ENCODE measurements at places on chromosomes 12 and 14. TPM values are rescaled to one million over a fixed set of nuclear protein-coding genes. Genes with fewer than 3 reads are reported as not detected.
A peak's percentile ranks its signal among the peaks of the same experiment; 100 is the strongest.

GRCh38 chr12:127170226-127171180 is 1096.5 kb upstream of the TMEM132C start:
- H3K27ac ChIP-seq: no peak overlapping the region
- H3K36me3 ChIP-seq: no peaks in the 10 kb centered on the region
- DNase-seq: no peak
- no peak overlapping the region for H3K4me3 ChIP-seq
- no peaks in the 10 kb centered on the region for H3K4me1 ChIP-seq
- no peaks in the 10 kb centered on the region for H3K27me3 ChIP-seq

DNA sequence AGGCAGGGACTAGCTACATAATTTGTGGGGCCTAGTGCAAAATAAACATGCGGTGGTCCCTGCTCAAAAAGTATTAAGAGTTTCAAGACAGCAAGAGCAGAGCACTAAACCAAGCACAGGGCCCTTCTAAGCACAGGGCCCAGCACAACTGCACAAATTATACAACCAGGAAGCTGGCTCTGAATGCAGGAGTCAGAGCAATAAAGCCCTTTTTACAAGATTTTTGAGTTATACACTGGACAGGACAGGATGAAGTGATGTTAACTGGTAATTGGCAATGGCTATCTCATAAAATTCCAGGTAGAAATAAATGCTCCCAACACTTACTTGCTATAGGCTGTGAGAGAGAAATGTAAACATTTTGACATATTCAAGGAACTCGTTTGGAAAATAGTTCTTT is 86.2 kb upstream of the GPHB5 start:
- H3K27ac ChIP-seq: peak overlapping the region; percentile 30
- H3K4me3 ChIP-seq: no peak overlapping the region
- DNase-seq: peak; percentile 8
- no peaks in the 10 kb centered on the region for H3K36me3 ChIP-seq

GRCh38 chr14:72254937-72255472 is 322.8 kb downstream of the RGS6 start:
- no peak overlapping the region for H3K4me3 ChIP-seq
- no peak overlapping the region for H3K27ac ChIP-seq
- no peak for DNase-seq
- H3K27me3 ChIP-seq: no peaks in the 10 kb centered on the region
- H3K36me3 ChIP-seq: no peaks in the 10 kb centered on the region

DNA sequence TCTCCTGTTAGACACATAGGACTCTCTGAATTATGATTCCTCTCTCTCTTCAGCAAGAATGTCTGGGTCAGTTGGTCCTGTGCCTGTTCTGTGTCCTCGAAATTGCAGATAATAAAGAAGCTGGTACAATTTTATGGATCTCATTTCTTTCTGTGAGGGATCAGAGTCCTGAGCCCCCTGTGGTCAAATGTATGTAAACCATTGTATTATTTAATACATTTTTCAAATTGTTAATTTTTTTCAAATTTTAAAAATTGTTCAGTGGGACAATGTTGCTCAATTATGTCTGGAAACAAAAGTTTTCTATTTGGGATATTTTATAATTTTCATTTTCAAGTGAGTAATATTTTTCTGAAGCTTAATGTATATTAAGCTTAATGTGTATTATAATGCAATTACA is 513.5 kb downstream of the CCER1 start:
- H3K4me3 ChIP-seq: no peak overlapping the region
- H3K4me1 ChIP-seq: no peaks in the 10 kb centered on the region
- H3K27ac ChIP-seq: no peak overlapping the region
- no peaks in the 10 kb centered on the region for H3K27me3 ChIP-seq
- no peak for DNase-seq

DNA sequence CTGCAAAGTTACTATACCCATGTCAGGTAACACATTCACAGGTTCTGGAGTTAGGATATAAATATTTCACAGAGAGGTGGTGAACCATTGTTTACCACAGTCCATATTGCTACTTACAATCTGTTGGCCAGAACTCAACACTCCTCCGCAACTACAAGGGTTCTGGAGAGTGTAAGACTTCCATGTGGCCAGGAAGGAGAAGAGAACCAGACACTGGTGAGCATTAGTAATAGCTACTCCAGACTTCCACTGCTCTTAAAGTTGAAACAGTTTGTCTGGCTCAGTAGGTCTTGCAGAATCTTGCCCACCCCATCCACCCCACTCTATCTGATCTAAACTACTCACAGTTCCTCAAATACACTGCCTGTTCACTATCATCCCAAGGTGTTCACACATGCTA is 369.6 kb downstream of the DUSP6 start:
- H3K36me3 ChIP-seq: no peaks in the 10 kb centered on the region
- H3K4me1 ChIP-seq: no peaks in the 10 kb centered on the region
- H3K4me3 ChIP-seq: no peak overlapping the region
- no peak for DNase-seq
- H3K27ac ChIP-seq: no peak overlapping the region
- H3K27me3 ChIP-seq: no peaks in the 10 kb centered on the region

- H3K4me1 ChIP-seq: peaks cover 64% of the 10 kb centered on the region
- no peaks in the 10 kb centered on the region for H3K27me3 ChIP-seq
- peak; percentile 4 for DNase-seq
- H3K4me3 ChIP-seq: no peak overlapping the region
- no peaks in the 10 kb centered on the region for H3K36me3 ChIP-seq
Observed at GRCh38 chr14:68782091-68782981, 10.5 kb downstream of the ZFP36L1 start.

- H3K4me1 ChIP-seq: no peaks in the 10 kb centered on the region
- no peaks in the 10 kb centered on the region for H3K27me3 ChIP-seq
- no peaks in the 10 kb centered on the region for H3K36me3 ChIP-seq
- DNase-seq: no peak
Observed at GRCh38 chr12:58564721-58565120, 355.6 kb downstream of the LRIG3 start.

DNA sequence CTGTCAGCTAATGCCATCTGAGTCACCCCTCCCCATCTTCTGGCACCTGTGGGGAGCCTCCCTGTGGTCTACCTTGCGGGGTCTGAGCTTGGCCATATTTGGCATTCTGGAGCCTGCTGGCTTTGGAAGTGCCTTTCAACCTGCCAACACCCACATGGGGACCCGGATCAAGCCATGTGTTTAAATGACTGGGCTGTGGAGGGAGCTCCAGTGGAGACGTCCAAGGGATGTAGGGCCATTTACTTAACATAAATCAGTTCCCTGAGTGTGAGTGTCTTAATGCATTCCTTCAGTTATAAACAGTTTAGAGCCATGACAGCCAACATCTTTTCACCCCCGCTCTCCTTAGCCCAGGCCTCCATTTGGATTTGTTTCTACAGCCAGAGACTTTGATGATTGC is 22.0 kb downstream of the CACNA1C start:
- DNase-seq: no peak
- no peaks in the 10 kb centered on the region for H3K36me3 ChIP-seq
- H3K27me3 ChIP-seq: no peaks in the 10 kb centered on the region
- no peaks in the 10 kb centered on the region for H3K4me1 ChIP-seq
- H3K27ac ChIP-seq: no peak overlapping the region

GRCh38 chr12:54749191-54749818 is 101.1 kb upstream of the DCD start:
- peak; percentile 68 for DNase-seq
- H3K4me1 ChIP-seq: no peaks in the 10 kb centered on the region
- peaks cover 19% of the 10 kb centered on the region for H3K27me3 ChIP-seq

DNA sequence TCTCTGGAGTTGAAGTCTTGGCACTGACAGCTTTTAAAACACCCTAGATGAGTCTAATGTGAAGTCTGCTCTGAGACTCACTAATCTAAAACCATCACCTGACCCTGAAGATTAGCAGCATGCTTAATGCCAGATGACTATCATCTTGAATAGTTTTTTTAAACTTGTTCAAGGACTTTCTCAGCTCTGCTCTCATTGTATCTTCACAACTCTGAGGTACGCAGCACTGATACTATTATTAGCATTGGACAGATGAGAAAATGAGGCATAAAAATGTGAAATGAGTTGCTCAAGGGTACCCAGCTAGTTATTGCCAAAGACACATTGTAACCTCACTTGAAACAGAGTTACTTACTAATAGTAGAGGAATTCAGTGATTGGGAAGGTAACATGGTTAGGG is 4.8 kb downstream of the SLC38A1 start:
- no peaks in the 10 kb centered on the region for H3K36me3 ChIP-seq
- H3K4me3 ChIP-seq: no peak overlapping the region
- peaks cover 55% of the 10 kb centered on the region for H3K4me1 ChIP-seq
- peak overlapping the region; percentile 35 for H3K27ac ChIP-seq
- no peaks in the 10 kb centered on the region for H3K27me3 ChIP-seq
- no peak for DNase-seq

DNA sequence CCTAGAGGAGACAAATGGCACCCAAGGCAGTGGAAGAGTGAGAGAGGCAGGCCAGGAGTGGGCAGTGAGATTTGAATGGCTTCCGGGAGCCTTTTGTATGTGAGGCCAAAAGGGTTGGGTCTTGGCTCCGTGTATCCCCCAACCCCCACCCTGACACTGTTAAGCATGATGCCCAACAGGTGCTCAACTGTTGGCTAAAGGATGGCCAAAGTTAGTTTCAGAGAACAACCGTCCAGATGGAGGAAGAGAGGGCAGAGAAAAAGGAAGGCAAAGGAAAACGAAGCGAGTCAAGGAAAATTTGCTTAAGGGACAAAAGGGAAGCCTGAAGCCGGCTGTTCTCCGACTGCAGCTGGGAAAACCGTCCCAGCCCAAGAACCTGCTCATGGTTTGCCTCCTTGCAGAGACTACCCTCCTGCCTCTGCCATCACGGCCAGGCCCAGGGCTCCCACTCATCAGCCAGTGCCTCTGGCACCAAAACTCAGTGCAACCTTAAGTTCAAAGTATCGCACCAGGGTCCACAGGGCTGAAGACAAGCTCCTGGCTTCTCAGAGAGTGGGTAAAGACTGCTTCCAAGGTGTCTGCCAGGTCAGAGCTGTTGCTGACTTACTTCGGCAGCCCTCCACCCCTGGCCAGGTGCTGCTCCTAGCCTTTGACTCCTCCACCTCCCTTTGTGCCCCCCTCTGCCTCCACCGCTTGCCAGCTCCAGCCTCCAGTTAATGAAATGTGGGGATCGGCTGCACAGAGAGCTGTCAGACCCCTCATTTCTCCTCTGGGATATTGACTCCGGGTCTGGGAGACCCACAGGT is 4.2 kb upstream of the C1QL4 start:
- DNase-seq: no peak
- H3K27ac ChIP-seq: no peak overlapping the region
- H3K36me3 ChIP-seq: no peaks in the 10 kb centered on the region
- H3K4me3 ChIP-seq: no peak overlapping the region

DNA sequence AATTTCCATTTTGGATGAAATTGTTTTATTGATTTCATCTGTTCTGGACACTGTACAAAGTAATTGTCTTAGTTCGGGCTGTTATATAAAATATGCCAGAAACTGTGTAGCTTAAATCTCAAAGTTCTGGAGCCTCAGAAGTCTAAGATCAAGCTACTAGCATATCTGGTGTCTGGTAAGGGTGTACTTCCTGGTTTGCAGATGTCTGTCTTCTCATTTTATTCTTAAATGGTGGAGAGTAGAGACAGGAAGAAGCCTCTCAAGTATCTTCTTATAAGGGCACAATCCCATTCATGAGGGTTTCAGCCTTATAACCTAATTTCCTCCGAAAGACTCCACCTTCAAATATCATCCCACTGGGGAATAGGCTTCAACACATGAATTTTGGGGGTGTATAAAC is 51.3 kb downstream of the MON2 start:
- no peaks in the 10 kb centered on the region for H3K36me3 ChIP-seq
- H3K4me3 ChIP-seq: no peak overlapping the region
- no peak overlapping the region for H3K27ac ChIP-seq
- DNase-seq: no peak
- H3K4me1 ChIP-seq: no peaks in the 10 kb centered on the region
- H3K27me3 ChIP-seq: no peaks in the 10 kb centered on the region

DNA sequence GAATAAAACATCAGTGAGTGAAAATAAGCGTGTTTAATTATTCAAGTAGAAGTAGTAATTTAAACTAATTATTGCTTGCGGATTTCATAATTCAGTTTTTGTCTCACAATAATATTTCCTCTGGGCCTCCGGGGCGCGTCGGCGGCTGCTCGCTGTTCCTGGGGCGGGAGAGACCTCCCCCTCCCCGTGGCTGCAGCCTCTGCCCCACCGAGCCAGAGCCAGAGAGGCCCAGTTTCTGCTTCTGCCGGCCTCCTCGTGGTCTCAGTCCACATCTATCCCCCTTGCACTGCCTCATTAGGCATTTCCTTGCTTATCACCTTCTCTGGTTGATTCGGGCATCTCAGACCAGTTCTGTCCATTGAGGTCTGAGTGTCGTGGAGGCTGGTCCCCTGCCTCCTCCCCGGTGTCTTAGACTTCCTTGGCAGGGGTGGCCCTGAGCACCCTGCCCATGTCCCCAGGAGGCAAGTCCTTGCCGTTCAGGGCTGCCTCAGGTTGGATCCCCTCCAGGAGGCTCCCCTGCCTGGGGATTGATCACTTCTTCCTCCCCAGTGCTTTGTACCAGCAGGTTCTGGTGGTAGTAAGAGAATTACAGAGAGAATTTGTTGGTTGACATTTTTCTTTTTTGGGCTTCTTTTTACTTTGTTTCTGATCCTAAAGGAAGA is 78.0 kb downstream of the SLC25A47 start:
- H3K4me1 ChIP-seq: peaks cover 7% of the 10 kb centered on the region
- H3K27ac ChIP-seq: no peak overlapping the region
- H3K4me3 ChIP-seq: no peak overlapping the region
- DNase-seq: no peak

DNA sequence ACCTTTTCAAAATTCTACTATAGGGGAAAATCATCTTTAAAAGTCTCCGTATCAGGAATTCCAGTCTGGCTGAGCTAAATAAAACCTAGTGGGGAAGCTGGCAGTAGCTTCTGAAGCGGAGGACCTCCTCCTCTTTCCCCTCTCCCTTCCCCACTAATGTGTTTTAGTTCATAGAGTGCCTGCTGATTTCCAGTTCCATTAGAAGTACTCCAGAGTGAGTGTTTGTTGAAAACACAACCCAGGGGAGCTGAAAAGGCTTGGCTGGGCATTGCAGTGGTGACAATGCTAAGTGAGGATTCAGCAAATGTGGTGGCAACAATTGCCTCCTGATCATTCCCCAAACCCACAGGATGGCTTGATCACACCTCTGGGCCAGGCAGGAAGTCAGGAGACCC is 144.2 kb upstream of the FRMD6 start:
- peaks cover 3% of the 10 kb centered on the region for H3K4me1 ChIP-seq
- H3K36me3 ChIP-seq: no peaks in the 10 kb centered on the region
- DNase-seq: peak; percentile 32
- H3K4me3 ChIP-seq: no peak overlapping the region

DNA sequence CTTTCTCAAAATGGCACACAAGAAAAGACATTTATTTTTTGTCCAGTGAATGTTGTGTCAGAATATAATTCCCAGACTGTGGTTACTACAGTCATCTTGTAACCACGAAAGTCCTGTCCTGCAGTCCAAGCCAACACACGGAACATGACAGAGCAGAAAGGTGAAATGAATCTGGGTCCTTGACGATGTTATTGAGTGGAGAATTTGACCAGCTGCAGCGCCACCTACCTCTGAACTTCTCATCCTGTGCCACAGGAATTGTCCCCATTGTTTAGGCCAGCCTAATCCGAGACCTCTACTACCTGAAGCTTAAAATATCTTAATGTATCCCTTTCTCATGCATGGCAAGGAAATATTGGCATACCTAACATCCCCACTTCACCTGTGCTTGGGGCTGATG is 64.1 kb upstream of the OTX2 start:
- H3K4me1 ChIP-seq: no peaks in the 10 kb centered on the region
- H3K27ac ChIP-seq: no peak overlapping the region
- DNase-seq: peak; percentile 44
- H3K4me3 ChIP-seq: no peak overlapping the region
- H3K36me3 ChIP-seq: no peaks in the 10 kb centered on the region

STAC3 gene
- 0.49 TPM for polyA plus RNA-seq

TUBA1A gene
- polyA plus RNA-seq: 333 TPM

PCBP2 gene
- polyA plus RNA-seq: 133 TPM

GSC gene
- polyA plus RNA-seq: not detected

Measured in hepatocyte (in vitro differentiated cells).